Lower lobe of right lung (tissue), 2 donors: ENCODE measurements at places on chromosomes 3 and 15. TPM values are rescaled to one million over a fixed set of nuclear protein-coding genes. Genes with fewer than 3 reads are reported as not detected.

DNA sequence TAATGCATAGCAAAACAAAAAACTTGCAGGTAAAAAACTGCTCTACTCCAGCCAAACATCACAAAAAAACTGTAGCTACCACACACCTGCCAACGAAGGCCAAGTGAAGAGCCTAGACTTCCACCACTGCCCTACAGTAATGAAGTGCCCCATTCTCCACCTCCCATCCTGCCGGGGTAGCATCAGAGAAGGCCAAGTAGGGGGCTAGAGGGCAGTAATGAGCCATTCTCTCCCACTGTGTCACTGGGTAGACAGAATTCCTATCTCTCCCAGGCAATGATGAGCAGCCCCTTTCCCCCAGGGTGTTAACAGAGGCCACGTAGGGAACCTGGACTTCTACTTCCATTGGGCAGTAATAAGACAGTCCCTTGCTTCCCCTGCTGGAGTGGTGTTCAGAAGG is 9.5 kb downstream of the SEC22C start:
- H3K27me3 ChIP-seq, result no peaks in the 10 kb centered on the region
- H3K4me1 ChIP-seq, result no peaks in the 10 kb centered on the region
- no peak for DNase-seq
- peaks cover 33% of the 10 kb centered on the region for H3K36me3 ChIP-seq

DNA sequence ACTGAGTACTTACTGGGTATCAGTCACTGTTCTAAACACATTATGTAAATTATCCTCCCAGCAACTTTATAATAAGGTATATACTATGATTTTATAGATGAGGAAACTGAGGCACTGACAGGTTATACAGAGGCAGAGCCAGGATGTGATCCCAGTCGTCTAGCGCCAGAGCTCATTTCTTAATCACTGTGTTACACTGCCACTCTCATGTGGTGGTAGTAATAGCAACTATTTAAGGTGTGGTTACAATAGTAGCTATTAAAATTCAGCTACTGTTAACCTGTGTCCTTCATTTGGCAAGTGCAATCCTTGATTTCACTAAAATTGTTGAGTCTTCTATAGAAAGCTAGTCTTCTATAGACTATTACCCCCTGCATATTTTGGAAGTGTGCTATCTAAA is 43.1 kb upstream of the TRPC1 start:
- H3K27me3 ChIP-seq, result no peaks in the 10 kb centered on the region
- H3K4me1 ChIP-seq, result no peaks in the 10 kb centered on the region
- no peak overlapping the region for H3K27ac ChIP-seq
- H3K4me3 ChIP-seq, result no peak overlapping the region
- no peak for DNase-seq
- H3K36me3 ChIP-seq, result no peaks in the 10 kb centered on the region

- H3K36me3 ChIP-seq, result no peaks in the 10 kb centered on the region
- peak overlapping the region; percentile 46 for H3K4me3 ChIP-seq
- H3K27me3 ChIP-seq, result peaks cover 42% of the 10 kb centered on the region
- peaks cover 16% of the 10 kb centered on the region for H3K4me1 ChIP-seq
- DNase-seq, result no peak
- H3K27ac ChIP-seq, result no peak overlapping the region
Observed at GRCh38 chr15:65420975-65421359, 1.8 kb downstream of the IGDCC4 start.

GRCh38 chr3:161475905-161476304 is 20.7 kb upstream of the OTOL1 start:
- H3K36me3 ChIP-seq, result no peaks in the 10 kb centered on the region
- no peak overlapping the region for H3K4me3 ChIP-seq
- H3K4me1 ChIP-seq, result no peaks in the 10 kb centered on the region
- no peak overlapping the region for H3K27ac ChIP-seq
- DNase-seq, result no peak
- no peaks in the 10 kb centered on the region for H3K27me3 ChIP-seq

DNA sequence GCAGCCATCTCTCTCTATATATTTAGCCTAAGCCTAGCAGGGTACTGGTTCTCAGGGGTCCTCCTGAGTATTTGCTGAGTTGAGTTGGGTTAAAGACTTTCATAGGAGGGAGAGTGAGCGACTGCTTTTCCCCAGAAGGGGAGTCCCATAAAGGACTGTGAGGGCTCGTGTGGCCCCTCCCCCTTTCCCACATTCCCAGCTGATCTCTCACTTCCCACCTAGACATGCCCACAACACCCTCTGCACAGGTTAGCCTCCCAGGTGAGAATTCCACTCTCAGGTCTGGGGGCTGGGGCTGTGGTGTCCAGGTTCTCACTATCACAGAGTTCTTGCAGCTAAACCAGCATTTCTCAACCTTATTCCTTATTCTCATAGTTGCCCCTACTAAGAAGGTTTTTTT is 15.8 kb downstream of the EPHB1 start:
- H3K36me3 ChIP-seq, result no peaks in the 10 kb centered on the region
- H3K27ac ChIP-seq, result no peak overlapping the region
- H3K4me3 ChIP-seq, result no peak overlapping the region
- DNase-seq, result no peak
- H3K27me3 ChIP-seq, result no peaks in the 10 kb centered on the region

GRCh38 chr15:54017251-54017650 is 39.0 kb downstream of the UNC13C start:
- no peaks in the 10 kb centered on the region for H3K27me3 ChIP-seq
- DNase-seq, result no peak
- no peak overlapping the region for H3K4me3 ChIP-seq

DNA sequence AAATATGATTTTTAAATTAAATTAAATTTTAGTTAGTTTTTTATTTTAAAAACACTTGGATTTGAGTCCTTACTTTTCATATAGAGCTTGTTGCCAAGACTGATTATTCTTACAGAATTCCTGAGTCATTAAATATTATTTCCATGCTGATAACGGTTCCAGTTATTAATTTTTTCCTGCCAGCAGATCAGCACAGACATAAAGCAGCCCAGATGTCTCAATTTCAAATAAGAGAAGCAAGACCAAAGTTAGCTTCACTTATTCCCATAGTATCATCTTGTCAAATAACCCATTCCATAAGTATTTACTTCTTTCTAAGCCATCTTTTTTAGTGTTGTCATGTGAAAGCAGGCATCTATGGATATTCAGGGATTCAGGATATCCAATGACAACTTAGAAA is 75.3 kb downstream of the SSR3 start:
- DNase-seq, result no peak
- peaks cover 3% of the 10 kb centered on the region for H3K27me3 ChIP-seq
- H3K27ac ChIP-seq, result no peak overlapping the region
- H3K36me3 ChIP-seq, result no peaks in the 10 kb centered on the region
- H3K4me3 ChIP-seq, result no peak overlapping the region
- peaks cover 8% of the 10 kb centered on the region for H3K4me1 ChIP-seq

DNA sequence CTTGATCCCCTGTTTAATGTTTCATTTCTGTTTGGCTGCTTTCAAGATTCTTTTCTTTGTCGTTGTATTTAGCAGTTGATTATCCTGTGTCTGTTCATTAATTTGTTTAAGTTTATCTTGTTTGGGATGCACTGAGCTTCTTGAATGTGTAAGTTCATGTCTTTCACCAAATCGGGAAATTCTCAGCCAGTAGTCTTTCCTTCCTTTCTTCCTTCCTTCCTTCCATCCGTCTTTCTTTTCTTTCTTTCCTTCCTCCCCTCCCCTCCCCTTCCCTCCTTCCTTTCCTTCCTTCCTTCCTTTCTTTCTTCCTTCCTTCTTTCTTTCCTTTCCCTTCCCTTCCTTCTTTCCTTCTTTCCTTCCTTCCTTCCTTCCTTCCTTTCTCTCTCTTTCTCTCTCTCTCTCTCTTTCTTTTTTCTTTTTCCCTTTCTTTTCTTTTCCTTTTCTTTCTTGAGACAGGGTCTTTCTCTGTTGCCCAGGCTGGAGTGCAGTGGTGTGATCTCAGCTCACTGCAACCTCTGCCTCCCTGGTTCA is 35.5 kb upstream of the KLF13 start:
- no peak overlapping the region for H3K27ac ChIP-seq
- H3K4me3 ChIP-seq, result no peak overlapping the region
- H3K36me3 ChIP-seq, result no peaks in the 10 kb centered on the region
- no peaks in the 10 kb centered on the region for H3K27me3 ChIP-seq
- no peak for DNase-seq

GRCh38 chr3:153443961-153444360 is 281.9 kb downstream of the RAP2B start:
- no peak overlapping the region for H3K4me3 ChIP-seq
- no peak for DNase-seq
- H3K27me3 ChIP-seq, result no peaks in the 10 kb centered on the region
- H3K27ac ChIP-seq, result no peak overlapping the region

GRCh38 chr15:77627581-77627980 is 5.1 kb downstream of the LINGO1 start:
- H3K36me3 ChIP-seq, result no peaks in the 10 kb centered on the region
- no peak overlapping the region for H3K27ac ChIP-seq
- H3K4me3 ChIP-seq, result no peak overlapping the region
- H3K27me3 ChIP-seq, result peaks cover 15% of the 10 kb centered on the region
- no peak for DNase-seq

- H3K4me3 ChIP-seq, result no peak overlapping the region
- H3K27ac ChIP-seq, result no peak overlapping the region
- no peaks in the 10 kb centered on the region for H3K27me3 ChIP-seq
- H3K4me1 ChIP-seq, result no peaks in the 10 kb centered on the region
- no peak for DNase-seq
Observed at GRCh38 chr3:150528354-150528797, 17.9 kb downstream of the SERP1 start.

GRCh38 chr3:166307756-166308350 is 470.6 kb upstream of the BCHE start:
- no peaks in the 10 kb centered on the region for H3K36me3 ChIP-seq
- no peak overlapping the region for H3K4me3 ChIP-seq
- DNase-seq, result no peak
- no peaks in the 10 kb centered on the region for H3K27me3 ChIP-seq
- H3K4me1 ChIP-seq, result no peaks in the 10 kb centered on the region
- no peak overlapping the region for H3K27ac ChIP-seq

DNA sequence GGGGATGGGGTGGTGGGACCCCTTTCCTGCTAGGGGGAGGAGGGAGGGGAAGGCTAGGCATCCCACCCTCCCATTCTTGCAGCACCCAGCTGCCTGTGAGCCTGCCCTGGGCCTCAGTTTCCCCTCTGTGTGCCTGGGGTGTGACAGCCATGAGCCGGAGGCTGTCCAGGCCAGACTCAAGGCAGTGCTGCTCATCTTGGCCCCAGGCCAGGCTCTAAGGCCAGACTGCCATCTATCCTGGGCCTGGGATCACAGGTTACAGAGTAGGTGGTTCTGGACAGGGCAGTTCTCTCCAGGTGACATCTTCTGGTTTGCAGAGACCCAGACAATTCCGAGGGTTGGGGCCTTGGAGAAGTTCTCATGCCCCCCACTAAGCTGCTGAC is 3.3 kb upstream of the VILL start:
- no peak overlapping the region for H3K4me3 ChIP-seq
- no peaks in the 10 kb centered on the region for H3K27me3 ChIP-seq
- H3K4me1 ChIP-seq, result peaks cover 19% of the 10 kb centered on the region
- peak; percentile 50 for DNase-seq
- peaks cover 11% of the 10 kb centered on the region for H3K36me3 ChIP-seq
- H3K27ac ChIP-seq, result peak overlapping the region; percentile 70

MEIS2 gene
- total RNA-seq, result 20.7 TPM

CPA3 gene
- 48.6 TPM for total RNA-seq

SLC2A2 gene
- total RNA-seq, result not detected

CLDN16 gene
- 0.74 TPM for total RNA-seq

NPAP1 gene
- 0.12 TPM for total RNA-seq

PLSCR4 gene
- 63.5 TPM for total RNA-seq

RASL12 gene
- total RNA-seq, result 21.5 TPM
